ENCODE measurements at places on chromosomes 5 and 9.

- H3K4me3 ChIP-seq, result no peak overlapping the region
- peak; percentile 23 for DNase-seq
- H3K27ac ChIP-seq, result no peak overlapping the region
- no peaks in the 10 kb centered on the region for H3K4me1 ChIP-seq
- no peaks in the 10 kb centered on the region for H3K27me3 ChIP-seq
These were observed 37.0 kb downstream of the MAMDC2 start for GRCh38 chr9:70080481-70081119.

- no peak overlapping the region for H3K27ac ChIP-seq
- H3K4me1 ChIP-seq, result no peaks in the 10 kb centered on the region
- no peaks in the 10 kb centered on the region for H3K27me3 ChIP-seq
- H3K4me3 ChIP-seq, result no peak overlapping the region
- H3K36me3 ChIP-seq, result no peaks in the 10 kb centered on the region
These were observed 419.5 kb upstream of the CTNND2 start for GRCh38 chr5:12323637-12324229.

DNA sequence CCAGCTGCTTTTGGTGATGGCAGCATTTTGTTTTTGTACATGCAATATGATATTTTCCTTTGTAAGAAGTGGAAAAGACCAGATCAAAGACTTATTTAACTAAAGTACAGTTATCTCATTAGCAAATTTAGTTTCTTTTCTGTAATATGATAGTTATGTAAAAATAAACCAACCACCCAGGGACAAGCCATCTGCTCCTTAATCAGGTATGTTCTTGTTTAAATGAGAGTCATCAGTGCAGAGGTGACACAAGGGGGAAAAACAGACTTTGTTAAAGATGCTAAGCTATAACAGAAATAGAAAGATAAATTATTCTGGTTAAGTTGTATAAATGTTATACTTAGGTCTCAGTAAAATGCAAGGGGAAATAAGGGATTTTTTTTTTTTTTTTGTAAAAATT is 805.7 kb upstream of the SEMA6A start:
- no peak overlapping the region for H3K27ac ChIP-seq
- no peaks in the 10 kb centered on the region for H3K4me1 ChIP-seq
- DNase-seq, result no peak
- H3K4me3 ChIP-seq, result no peak overlapping the region

DNA sequence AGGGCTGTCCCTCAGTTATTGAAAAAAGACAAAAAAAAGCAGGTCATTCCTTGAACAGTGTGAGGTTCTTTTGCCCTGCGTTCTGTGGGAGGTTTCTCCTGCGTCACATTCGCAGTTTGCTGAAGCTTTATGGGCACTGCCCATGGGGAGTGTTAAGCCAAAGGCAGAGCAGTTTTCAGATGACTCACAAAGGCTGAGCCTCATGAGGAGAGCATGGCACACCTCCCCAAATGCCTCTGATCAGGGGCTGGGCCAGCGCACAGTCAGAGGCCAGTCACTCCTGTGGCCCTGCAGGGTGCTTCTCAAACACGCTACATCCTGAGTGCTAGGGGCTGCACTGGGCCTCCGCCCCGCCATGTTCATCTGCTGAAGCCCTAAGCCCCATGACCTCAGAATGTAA is 38.4 kb downstream of the IRX1 start:
- H3K4me3 ChIP-seq, result no peak overlapping the region
- no peaks in the 10 kb centered on the region for H3K36me3 ChIP-seq
- H3K4me1 ChIP-seq, result no peaks in the 10 kb centered on the region
- DNase-seq, result no peak
- no peak overlapping the region for H3K27ac ChIP-seq
- no peaks in the 10 kb centered on the region for H3K27me3 ChIP-seq

DNA sequence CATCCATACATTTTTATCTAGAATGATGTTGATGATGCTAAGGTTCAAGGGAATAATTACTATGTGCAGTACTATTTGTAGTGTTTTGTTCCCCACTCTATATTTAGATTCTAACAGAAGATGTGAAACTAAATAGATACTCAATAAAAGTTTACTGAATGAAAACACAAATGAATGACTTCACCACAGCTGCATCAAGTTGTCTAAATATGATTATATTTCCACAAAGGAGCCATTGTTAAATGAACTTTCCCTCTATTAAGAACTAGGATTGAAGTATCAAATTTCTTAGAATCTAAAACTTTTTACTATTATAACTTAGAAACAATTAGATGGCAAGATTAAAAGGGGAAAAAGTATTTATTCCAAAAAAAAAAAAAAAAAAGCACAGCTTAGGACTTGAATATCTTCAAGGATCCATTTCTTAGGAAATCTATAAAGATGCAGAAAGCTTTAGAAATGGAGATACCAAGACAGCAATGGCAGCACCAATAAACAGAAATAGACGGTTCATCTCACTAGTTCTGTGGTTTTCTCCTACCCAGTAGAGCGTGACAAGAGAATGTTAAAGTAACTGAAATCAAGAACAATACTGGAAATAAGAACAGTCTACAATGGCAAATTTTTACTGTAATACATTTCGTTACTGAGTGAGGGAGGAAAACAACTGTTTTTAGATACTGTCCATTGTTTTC is 347.6 kb downstream of the EBF1 start:
- H3K36me3 ChIP-seq, result no peaks in the 10 kb centered on the region
- peak overlapping the region; percentile 80 for H3K27ac ChIP-seq
- peaks cover 56% of the 10 kb centered on the region for H3K4me1 ChIP-seq
- 0 out of 2 replicates have a peak overlapping the region, but pooled peaks have one; percentile 14 for H3K4me3 ChIP-seq
- peak; percentile 63 for DNase-seq

DNA sequence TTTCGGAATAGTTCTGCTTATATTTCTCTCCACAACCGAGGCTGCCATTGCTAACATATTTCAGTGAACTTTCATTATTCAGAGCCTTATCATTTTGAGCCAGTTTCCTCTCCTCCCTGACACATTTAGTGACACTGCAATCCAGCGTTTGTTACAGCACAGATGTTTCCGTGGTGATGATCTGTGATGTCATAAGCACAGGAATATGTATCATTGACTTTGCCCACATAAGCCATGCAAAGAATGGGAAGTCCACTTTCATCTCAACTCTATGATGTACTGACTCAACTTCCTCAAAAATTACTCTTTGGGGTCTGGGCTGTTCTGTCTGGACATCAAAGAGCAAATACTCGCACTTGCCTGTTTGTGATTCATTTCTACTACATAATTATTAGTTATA is 291.8 kb downstream of the EBF1 start:
- no peak overlapping the region for H3K27ac ChIP-seq
- H3K36me3 ChIP-seq, result peaks cover under 1% of the 10 kb centered on the region
- no peak overlapping the region for H3K4me3 ChIP-seq

DNA sequence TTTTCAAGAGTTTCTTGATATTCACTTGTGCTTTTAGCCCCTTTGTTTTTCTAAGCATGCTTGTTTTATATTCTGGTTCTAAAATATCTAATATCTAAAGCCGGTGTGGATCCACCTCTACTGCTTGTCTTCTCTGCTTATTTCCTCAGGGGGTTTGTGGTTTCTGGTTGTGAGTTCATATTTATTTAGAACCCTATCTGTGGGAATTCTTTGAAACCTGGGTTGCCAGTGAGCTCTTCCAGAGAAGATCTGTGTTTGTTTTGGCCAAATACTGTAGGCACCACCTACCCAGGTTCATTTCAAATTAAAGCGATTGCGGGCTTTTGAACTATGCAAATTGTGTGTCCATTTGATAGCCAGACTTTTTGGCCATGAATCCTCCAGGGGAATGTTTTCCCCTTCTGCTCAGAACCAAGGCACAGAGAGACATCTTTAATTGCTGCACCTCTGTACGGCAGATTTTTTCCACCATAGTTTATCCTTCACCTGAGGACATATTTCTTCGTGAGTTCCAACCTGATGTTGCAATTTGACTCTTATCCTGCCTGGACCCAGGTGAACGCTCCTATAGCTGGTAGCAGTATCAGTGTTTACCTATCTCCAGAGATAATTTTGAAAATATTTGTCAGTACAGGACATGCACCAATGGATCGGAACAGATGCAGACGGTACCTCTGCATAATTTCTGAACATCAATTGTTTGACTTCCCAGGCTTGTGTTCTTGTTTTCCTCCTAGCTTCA is 2.4 kb upstream of the ZBTB43 start:
- no peaks in the 10 kb centered on the region for H3K27me3 ChIP-seq
- H3K27ac ChIP-seq, result no peak overlapping the region
- no peak for DNase-seq
- H3K4me3 ChIP-seq, result no peak overlapping the region

GRCh38 chr9:8718121-8718725 is 918.6 kb upstream of the DMAC1 start:
- H3K36me3 ChIP-seq, result no peaks in the 10 kb centered on the region
- H3K27me3 ChIP-seq, result no peaks in the 10 kb centered on the region
- DNase-seq, result no peak
- no peaks in the 10 kb centered on the region for H3K4me1 ChIP-seq
- H3K27ac ChIP-seq, result no peak overlapping the region

DNA sequence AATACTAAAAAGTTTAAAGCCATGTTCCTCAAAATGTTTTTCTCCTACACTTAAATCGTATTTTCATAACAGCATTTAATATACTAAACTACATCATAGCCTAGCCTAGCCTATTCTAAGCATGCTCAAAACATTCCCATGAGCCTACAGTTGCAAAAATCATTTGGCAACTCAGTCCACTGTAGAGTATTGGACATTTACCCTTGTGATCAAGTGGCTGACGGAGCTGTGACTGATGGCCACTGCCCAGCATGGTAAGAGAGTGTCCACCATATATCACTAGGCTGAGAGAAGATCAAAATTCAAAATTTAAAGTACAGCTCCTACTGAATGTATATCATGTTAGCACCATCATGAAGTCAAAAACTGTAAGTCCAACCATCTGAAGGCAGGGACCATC is 30.9 kb downstream of the SEMA5A start:
- no peaks in the 10 kb centered on the region for H3K27me3 ChIP-seq
- H3K4me3 ChIP-seq, result no peak overlapping the region
- no peaks in the 10 kb centered on the region for H3K4me1 ChIP-seq
- H3K36me3 ChIP-seq, result no peaks in the 10 kb centered on the region
- no peak overlapping the region for H3K27ac ChIP-seq
- DNase-seq, result no peak

DNA sequence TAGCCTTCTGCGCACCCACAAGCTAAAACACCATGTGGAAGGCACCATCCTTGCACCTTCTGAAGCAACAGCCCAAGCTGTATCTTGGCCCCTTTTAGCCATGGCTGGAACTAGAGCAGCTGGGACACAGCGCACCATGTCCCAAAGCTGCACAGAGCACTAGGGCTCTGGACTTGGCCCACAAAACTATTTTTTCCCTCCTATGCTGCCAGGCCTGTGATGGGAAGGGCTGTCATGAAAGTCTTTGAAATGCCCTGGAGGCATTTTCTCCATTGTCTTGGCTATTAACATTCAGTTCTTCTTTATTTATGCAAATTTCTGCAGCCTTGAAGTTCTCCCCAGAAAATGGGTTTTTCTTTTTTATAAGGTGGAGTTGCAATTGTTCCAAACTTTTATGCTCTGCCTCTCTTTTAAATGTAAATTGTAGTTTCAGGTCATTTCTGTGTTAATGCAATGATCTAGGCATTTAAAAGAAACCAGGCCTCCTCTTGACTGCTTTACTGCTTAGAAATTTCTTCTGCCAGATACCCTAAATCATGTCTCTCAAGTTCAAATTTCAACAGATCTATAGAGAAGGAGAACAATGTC is 996.3 kb downstream of the TAF11L14 start:
- no peaks in the 10 kb centered on the region for H3K36me3 ChIP-seq
- H3K27me3 ChIP-seq, result no peaks in the 10 kb centered on the region
- DNase-seq, result no peak
- H3K4me1 ChIP-seq, result no peaks in the 10 kb centered on the region
- H3K4me3 ChIP-seq, result no peak overlapping the region
- no peak overlapping the region for H3K27ac ChIP-seq

DNA sequence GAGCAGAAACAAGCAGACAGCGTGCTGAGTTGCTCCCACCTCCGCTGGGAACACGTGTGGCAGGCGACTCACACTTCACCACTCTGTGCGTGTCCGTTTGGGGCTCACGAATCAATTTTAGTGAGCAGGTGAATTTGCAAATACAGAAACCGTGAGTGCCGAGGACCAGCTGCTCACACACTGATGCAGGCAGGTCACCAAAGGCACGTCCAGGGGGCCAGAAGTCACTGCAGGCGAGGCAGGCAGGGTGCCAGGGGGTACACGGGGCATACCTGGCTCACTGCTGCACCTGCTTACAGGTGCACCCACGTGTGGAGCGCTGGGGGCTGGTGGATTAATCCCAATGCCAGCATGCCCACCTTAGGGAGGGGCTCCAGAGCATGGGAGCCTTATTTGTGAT is 68.8 kb downstream of the ZNF354C start:
- H3K36me3 ChIP-seq, result no peaks in the 10 kb centered on the region
- H3K27ac ChIP-seq, result no peak overlapping the region
- no peaks in the 10 kb centered on the region for H3K27me3 ChIP-seq

DNA sequence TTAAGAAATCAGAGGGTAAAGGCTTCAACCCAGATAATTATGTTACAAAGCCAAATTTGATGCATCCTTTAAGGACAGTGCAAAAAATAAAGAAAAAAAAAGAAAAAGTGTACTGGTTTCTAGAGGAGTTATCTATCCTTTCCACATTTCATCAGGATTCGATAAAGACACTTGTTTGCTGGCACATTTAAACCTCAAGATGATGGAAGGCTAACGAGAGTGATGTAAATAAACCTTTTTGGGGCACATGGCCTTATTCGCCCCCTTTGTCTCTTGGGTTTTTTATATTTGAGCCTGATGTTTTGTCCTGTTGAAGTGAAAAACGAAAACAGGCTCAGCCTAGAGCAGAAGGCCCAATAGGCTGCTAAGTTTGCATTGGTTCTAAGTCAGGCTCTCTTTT is 416.5 kb downstream of the TAF11L14 start:
- no peak overlapping the region for H3K4me3 ChIP-seq
- no peaks in the 10 kb centered on the region for H3K36me3 ChIP-seq
- H3K27ac ChIP-seq, result no peak overlapping the region
- H3K27me3 ChIP-seq, result no peaks in the 10 kb centered on the region
- no peaks in the 10 kb centered on the region for H3K4me1 ChIP-seq

DNA sequence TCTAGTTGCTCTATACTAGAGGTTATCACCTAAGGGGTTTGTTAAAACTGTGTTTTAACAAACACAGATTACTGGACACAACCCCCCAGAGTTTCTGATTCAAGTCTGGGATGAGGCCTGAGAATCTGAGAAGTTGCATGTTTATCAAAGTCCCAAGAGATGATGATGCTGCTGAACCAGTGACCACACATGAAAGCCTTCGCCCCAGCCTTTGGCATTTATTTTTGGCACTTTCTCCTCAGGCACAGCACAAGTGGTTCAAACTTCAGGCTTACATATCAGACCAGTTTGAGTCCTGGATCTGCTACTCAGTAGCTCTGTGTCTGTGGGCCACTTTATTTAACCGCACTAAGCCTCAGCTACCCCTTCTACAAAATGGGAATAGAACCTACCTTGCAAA is 407.2 kb upstream of the PIK3R1 start:
- no peak overlapping the region for H3K4me3 ChIP-seq
- H3K27ac ChIP-seq, result no peak overlapping the region
- no peak for DNase-seq
- no peaks in the 10 kb centered on the region for H3K4me1 ChIP-seq
- H3K27me3 ChIP-seq, result no peaks in the 10 kb centered on the region
- no peaks in the 10 kb centered on the region for H3K36me3 ChIP-seq

Measured in Karpas-422 (cell line).